Gastroesophageal sphincter (tissue), 4 donors: ENCODE measurements at places on chromosomes 5 and 9.

DNA sequence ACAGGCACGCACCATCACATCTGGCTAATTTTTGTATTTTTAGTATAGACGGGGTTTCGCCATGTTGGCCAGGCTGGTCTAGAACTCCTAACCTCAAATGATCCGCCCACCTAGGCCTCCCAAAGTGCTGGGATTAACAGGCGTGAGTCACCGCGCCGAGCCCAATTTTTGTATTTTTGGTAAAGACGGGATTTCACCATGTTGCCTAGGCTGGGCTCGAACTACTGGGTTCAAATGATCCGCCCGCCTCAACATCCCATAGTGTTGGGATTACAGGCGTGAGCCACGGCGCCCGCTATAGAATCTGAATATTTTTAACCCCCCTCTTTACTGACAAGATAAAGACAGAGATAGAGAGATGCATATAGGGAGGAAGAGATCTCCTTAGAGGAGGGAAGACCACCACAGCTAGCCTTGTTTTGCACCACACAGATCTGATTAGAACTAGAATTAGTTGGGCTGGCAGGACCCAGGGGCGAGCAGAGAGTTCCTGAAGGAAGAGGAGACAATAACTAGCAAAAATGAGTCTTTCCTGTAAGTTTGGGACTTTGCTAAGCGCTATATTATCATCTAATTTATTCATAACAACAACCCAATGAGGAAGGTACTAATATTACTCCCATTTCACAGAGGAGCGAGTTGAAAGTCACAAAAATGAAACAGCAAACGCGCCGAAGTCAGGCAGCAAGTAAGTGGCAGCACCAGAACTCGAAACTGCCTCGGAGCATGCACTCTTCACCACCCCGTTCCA, 1.5 kb upstream of the ANKHD1 start:
- no peak for ATAC-seq

GRCh38 chr9:90851444-90851843, 49.8 kb downstream of the SYK start:
- ATAC-seq = no peak

GRCh38 chr5:157965989-157966388, 107.0 kb upstream of the CLINT1 start:
- no peak for ATAC-seq

DNA sequence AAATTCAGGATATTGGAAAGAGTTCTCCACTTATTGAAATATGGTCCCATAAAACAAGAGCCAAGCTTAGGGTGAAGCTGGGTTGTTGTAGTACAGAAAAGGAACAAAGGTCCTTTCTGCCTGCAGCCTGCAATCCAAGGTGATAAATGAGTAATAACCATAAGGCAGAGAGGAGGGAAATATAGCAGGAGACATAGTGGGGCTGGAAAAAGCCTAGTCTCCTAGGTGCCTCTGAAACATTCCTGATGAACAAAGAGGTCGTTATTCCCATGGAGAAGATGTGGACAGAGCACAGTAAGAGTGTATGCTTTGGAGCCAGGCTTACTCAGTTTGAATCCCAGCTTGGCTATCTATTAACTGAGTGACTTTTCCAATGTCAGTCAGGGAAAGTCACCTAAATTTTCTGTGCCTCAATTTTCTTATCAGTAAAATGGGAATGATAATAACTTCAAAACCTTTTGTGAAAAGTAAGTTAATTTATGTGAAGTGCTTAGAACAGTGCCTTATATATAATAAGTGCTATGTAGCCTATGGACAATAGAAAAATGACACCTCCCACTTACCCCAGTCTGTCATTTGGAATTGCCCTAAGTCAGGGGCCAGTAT, 110.8 kb upstream of the GRIN3A start:
- ATAC-seq = no peak

DNA sequence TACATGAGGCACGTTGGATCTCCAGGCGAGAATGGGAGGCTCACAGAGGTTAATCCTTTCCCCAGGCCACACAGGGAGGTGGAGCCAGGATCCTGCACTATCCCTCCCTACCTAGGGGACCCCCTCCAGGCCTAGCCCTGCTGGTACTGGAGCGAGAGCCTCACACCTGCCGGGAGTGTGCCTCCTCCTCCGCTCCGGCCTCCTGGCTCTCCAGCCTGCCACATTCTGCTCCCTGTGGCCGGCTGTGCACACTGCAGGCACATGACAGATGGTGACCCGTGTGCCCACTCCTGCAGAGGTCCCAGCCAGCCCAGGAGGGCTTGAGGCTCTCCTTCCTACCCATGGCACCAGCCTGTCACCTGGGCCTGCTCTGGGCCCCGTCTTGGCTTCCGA, 93.4 kb downstream of the RXRA start:
- ATAC-seq = no peak

DNA sequence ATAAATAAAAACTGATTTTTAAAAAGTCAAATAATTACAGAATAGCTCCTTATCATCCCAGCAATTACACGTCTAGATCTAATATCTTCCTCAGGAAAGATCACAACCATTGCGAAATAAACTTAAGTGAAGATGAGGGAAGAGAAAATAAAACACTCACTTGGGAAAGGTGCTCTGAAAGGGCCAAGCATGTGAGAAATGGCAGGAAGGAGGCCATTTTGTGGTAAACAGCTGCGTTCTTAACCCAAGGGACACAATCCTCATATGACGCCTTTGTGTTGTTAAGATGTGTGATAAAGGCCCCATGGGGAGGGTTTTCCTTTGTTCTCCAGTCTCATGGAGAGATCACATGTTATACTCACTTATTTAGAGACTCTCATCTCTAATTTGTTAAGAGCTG, 32.5 kb downstream of the JAKMIP2 start:
- no peak for ATAC-seq

GRCh38 chr5:123708074-123708806, 196.3 kb downstream of the CSNK1G3 start:
- ATAC-seq = peak; percentile 57

DNA sequence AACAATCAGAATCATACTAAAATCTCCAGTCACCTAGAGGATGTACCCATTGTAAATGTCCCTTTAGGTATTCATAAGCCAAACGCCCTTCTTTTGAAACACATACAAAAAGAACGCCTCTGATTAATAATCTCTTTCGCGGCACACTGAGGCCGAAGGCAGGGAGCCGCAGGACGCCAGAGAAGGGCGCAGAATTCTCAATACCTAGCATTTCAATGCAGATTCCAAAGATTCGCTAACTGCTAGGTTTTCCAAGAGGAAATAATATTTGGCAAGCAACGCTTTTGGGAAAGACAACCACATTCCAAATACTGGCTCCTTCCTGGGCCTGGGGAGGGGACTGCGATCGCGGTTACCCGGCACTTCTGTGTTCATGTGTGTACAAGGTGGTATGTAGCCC, 203.3 kb downstream of the MEF2C start:
- no peak for ATAC-seq

DNA sequence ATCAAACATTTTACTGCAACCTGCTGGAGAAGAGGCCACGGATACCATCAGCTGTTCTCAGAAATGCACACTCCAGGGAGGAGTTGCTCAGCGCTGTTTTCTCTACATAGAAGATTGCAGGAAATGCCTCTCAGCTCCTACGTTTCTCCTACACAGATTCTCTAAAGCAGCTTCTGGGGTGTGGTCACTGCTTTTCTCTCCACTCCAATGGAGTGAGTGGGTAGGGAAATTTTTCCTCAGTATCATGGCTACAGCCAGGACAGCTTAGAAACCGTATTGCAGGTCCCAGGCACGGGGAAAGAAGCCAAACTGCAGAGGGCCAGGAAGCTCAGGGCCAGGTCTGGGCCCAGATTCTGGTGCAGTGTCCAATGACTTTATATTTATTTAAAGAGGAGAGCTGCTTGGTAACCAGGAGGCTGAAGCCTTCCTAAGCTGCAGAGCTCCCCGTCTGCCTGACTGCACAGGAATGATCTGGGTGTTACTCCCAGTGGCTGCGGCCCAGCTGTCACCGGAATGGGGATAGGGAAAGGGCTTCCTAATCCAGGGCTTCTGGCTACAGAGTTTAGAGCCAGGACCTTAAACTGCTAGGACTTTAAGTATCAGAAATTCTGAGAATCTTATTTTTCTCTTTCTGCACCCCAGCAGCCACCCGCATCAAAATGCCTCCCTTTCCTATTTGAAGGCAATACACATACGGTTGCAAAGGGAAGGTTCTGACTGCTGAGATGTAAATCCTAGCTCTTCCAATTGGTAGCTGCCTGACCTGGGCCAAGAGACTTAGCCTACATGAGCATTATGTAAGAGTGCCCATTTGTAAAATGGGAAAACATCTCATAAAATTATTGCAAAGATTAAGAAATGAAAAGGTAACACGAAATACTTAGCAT, 1.4 kb upstream of the SPTAN1 start:
- ATAC-seq = no peak

DNA sequence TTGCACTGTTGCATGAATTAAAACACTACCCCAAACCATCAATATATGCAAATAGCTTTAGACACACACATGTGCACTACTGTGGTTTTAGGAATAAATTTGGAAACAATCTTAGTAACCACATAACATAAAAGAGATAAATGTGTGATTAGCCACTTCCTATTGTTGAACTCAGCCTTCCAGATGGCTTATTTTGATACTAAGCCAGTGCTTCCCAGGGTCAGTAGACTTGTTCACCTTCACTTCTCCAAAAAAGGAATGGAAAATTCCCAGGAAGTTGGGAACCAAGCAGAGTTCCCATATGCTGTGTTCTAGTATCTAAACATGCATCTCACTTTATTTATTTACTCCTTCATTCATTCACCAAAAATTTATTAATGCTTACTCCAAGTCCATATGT, 47.8 kb downstream of the SVEP1 start:
- no peak for ATAC-seq

GRCh38 chr5:31992377-31992776, 181.7 kb downstream of the GOLPH3 start:
- no peak for ATAC-seq

DNA sequence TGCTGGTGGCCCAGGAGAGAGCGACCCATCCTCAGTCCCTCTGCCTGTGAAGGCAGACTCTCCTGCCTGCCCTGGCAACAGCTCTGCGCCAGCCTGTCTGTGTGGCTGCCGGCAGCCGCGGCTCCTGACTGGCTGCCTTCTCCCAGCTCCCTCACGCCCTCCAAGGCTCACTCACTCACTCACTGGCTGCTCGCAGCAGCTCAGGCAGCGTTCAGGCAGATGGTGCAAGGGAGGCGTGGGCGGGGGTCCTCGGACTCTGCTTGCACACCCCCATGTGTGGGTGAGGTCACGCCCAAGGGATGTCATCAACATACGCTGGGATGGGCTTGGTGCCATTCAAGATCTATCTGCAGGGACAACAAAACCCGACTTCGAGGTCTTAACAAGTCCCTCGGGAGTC, 66.7 kb downstream of the DAB2IP start:
- ATAC-seq = peak; percentile 66

DNA sequence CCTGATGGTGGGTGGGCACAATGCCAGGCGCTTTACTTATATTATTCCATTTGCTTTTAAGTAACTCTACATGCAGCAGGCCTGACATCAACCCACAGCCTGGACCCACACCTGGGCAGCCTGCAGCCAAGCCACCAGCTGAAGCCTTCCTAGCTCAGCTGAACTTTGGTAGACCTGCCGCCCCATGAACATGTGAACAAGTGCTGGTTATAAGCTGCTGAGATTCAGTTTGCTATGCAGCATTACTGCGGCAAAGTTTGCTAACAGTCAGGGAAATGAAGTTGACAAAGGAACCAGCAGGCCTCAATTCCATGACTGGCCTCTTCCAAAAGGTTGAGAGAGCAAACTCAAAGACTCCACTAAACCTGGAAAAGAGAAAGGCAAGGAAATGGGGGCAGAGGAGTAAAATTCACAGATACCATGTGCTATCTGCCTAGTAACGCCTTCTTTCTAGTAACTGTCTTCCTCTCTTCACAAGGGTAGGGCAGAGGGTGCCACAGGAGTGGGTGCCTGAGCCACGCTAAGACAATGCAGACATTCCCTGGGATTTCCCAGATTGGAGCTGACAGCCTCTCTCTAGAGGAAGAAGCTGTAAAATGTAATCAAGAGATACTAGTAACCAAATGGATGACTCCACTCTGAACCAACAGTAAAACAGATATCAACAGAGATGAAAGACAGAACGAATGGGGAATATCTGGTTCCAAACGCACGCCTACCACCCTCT, 2.9 kb downstream of the BOD1 start:
- ATAC-seq = no peak

DNA sequence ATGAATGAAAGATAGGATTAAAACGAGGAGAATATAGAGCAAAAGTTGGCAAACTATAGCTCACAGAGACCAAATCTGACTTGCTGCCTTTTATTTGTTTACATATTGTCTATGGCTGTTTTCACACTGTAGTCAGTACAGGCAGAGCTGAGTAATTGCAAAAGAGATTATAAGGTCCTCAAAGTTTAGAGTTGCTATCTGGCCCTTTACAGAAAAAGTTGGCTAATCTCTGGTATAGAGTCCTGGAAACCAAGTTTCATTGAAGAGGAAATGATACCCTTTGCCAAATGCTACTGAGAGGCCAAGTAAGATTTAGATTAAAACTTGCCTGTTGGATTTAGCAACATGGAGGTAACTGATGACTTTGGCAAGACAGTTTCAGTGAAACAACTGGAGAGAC, 36.0 kb downstream of the LYRM7 start:
- ATAC-seq = no peak

GRCh38 chr5:79237740-79238560, 2.0 kb downstream of the JMY start:
- ATAC-seq = no peak

DNA sequence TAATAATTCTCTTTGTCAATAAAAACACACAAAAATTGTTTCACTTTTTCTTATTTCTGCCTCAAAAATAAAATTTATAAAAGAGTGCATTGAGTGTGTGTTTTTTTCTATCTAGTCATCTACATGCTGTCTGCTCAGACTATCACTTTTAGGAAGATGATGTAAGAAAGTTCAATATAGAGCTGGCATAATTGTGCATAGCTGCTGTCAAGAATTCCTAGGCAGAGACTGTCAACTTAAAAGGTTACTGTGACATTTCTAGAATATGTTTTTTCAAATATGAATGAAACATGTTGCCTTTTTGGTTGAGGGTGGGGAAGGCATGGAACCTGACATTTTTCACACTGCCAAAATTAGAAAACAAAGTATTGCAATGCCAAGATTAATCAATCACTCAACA, 172.3 kb downstream of the CDH10 start:
- no peak for ATAC-seq

- no peak for ATAC-seq
These were observed 34.7 kb downstream of the LHX3 start for GRCh38 chr9:136170006-136170901.
